T47D (cell line): ENCODE measurements at places on chromosomes 13 and 19.

DNA sequence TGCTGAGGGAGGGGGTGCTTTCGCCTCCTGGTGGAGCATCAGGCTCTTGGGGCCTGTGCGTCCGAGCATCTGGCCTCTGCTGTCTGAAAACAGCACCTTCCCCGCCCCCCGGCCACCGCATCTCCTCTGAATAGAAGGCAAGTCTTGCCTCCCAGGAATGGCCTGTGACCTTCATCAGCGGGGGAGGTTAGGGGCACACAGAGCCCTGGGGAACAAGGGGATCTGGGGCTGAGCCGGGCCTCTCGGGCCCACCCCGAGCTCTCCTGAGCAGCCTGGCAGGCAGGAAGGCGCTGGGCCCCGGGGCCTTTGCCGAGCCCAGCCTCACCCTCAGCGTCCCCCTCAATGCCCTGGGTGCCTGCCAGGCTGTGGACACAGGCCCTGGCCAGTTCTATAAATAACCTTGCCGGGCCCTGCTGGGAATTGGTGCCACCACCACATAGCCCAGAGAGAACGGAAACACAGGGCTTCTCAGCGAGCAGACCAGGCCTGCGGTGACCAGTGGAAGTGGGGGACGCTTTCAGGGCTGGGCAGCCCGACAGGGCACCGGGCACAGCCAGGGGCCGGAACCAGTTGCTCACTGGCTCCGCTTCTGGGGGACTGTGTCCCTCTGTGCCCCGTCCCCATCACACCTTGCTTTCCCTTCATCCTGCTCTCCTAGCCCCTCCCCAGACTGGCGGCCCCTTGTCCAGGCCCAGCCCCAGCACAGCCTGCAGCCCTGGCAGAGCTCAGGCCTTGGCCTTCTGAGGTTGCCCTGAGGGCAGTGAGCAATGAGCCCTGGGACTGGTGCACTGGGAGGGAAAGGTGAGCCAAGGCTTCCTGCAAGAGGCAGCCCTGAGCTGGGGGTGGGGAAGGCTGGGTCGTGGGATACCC, 9.5 kb downstream of the STK11 start:
- DNase-seq: no peak

- DNase-seq: no peak
Observed at GRCh38 chr13:47213047-47213446, 316.2 kb upstream of the HTR2A start.

- no peak for DNase-seq
Observed at GRCh38 chr19:57047743-57048142, 72.0 kb upstream of the USP29 start.

DNA sequence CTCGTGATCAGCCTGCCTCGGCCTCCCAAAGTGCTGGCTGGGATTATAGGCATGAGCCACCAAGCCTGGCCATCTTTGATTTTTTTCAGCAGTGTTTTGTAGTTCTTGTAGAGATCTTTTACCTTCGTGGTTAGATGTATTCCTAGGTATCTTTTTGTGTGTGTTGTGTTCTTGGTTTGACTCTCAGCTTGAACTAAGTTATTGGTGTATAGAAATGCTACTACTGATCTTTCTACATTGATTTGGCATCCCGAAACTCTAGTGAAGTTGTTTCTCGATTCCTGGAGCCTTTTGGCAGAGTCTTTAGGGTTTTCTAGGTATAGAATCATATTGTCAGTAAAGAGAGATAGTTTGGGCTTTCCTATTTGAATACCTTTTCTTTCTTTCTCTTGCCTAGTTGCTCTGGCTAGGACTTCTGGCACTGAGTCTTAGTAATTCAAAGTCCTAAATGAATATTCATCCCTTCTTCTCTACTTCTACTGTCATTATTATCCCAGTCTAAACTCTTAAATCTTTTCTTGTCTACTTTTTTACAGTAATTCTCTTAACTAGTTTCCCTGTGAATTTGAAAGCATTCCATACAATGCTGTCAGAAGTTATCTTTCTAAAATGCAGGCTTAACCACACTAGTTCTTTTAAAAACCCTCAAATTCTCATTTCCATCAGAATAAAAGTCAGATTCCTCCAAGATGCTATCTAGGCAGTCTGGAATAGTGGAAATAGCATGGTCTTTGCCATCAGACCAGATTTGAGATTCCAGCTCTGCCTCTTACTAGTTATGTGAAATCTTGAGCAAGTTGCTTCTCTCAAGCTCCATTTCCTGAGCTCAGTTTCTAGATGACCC, 7.0 kb downstream of the GPR18 start:
- DNase-seq: no peak

DNA sequence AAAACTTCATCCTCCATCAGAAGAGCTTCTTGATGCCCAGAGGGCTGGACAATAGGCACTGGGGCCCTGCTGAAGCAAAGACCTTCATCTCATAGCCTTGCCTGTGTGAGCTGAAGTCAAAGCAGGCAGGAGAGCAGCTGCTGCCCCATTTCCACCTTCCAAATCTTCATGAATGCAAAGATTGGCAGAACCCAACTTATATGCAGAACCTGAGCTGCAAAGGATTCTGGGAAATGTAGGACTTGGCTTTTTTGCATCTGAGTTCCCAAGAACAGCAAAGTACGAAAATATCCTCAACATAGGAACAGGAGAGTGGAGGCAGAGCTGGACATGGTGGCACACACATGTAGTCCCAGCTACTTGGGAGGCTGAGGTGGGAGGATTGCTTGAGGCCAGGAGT, 30.8 kb downstream of the CKM start:
- no peak for DNase-seq

DNA sequence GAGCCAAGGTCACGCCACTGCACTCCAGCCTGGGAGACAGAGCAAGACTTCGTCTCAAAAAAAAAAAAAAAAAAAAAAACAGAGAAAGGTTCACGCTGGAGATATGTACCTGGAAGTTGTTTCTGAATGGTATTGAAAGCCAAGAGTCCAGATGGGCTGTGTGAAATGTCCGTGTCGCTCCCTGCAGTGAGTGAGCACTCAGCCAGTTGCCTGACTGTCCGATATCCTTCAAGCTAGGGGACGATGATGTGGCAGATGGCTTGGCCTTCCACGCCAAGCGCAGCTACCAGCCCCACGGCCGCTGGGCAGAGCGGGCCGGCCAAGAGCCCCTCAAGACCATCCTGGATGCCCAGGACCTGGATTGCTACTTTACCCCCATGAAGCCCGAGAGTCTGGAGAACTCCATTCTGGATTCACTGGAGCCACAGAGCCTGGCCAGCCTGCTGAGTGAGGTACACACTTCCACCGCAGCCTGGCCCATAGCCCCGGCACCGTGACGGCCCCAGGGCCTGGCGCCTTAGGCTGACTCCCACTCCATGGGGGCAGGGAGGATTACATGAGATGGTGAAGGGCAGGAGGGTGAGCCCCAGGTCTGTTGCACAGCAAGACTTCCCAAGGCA, 11.7 kb upstream of the OVOL3 start:
- no peak for DNase-seq

- DNase-seq: no peak
Observed at GRCh38 chr13:91144054-91144453, 203.4 kb upstream of the MIR17HG start.

GRCh38 chr13:82571653-82572052, 1310.6 kb downstream of the SLITRK1 start:
- no peak for DNase-seq

GRCh38 chr19:44746946-44747738, 1.4 kb upstream of the BCL3 start:
- peak; percentile 97 for DNase-seq

DNA sequence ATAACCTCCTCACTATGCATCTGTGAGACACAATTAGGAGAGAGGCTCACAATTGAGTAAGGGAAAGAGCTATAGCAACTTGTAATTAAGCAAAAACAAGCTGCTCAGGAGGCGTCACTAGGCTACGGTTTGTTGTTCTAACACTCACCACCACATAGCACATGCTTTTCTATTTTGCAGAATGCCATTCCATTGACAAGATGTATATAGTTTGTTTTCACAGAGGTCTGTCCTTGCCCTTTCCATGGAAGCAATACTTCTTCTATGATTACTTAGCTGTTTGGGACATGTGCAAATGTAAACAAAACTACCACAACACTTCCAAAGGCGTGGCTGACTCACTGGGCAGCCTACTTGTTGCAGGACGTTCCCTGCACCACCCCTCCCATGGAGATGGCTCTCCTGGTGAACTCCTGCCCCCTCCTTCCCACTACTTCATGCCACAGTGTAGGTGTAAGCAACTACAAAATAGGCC, 33.9 kb upstream of the FAM216B start:
- DNase-seq: no peak

DNA sequence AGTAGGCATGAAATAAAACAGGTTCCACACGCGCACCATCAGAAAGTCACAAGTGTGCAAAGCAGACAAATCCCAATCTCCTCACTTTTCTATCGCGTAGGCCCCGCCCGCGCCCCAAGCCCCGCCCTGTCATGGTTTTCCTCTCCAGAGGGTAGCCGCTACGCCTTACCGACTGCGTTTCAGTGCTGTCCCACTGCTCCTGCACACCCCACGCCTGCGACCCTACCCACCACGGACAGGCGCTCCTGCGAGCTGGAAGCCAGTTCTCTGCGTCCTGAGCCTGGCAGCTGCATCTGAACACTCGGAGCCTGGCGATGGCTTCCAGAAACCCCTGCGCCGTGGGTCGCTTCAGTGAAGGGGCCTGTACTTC, 379 bp upstream of the ZNF470 start:
- peak; percentile 16 for DNase-seq

DNA sequence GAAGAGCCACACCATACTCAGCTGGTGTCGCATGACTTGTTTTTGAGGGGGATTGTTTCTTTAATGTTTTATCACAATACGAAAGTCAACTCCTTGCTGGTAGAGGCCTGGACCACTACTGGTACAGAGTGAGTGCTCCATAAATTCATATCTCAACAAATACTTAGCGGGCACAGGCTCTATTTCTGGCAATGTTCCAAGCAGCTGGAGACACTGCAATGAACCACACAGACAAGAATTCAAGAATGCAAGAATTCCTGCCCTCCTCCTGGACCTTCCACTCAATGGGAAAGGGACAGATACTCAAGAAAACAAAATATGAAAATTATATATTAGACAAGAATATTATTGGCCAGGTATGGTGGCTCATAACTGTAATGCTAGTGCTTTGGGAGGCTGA, 5.1 kb upstream of the FXYD5 start:
- no peak for DNase-seq

- DNase-seq: no peak
Observed at GRCh38 chr19:19461671-19462622, 53.4 kb downstream of the TSSK6 start.

GRCh38 chr13:95256091-95256490, 45.2 kb downstream of the ABCC4 start:
- DNase-seq: no peak

GRCh38 chr19:51786646-51787494, 8.1 kb upstream of the FPR3 start:
- no peak for DNase-seq

DNA sequence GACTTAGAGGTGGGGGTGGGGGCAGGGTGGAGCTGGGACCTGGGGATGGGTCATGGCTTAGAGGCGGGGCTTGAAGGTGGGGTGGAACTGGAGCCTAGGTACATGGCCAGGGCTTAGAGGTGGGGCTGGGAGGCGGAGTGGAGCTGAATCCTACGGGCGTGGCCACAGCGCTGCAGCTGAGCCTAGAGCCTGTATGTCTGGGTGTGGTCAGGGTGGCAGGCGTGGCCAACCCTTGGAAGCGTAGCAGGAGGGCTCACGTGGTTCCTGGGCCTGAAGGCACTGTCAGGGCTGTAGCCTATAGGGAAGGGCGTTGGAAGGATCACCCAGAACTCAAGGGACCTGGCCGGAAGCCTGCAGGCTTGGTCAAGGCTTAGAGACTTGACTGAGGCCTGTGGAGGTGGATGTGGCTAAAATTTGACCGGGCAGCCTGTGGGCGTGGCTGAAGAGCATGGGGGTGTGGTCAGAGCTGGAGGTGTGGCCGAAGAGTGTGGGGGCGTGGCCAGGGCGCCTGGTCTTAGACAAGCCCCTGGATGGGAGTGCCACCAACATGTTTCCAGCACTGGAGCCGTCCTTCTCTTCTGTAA, 24.3 kb downstream of the COLGALT1 start:
- peak; percentile 64 for DNase-seq

DNA sequence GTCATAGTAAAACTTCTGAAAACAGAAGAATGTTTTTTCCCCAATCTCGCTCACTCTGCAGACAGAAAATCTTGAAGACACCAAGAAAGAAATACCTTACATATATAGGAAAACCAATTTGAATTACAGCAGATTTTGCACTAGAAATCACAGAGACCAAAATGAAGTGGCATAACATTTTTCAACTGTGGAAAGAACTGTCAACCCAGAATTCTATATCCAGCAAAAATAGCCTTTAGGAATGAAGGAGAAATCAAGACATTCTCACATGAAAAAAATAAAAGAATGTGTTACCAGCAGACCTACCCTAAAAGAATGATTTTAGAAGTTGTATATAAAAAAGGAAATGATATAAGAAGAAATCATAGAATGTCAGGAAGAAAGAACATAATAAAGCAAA, 28.7 kb downstream of the CCDC122 start:
- no peak for DNase-seq

DNA sequence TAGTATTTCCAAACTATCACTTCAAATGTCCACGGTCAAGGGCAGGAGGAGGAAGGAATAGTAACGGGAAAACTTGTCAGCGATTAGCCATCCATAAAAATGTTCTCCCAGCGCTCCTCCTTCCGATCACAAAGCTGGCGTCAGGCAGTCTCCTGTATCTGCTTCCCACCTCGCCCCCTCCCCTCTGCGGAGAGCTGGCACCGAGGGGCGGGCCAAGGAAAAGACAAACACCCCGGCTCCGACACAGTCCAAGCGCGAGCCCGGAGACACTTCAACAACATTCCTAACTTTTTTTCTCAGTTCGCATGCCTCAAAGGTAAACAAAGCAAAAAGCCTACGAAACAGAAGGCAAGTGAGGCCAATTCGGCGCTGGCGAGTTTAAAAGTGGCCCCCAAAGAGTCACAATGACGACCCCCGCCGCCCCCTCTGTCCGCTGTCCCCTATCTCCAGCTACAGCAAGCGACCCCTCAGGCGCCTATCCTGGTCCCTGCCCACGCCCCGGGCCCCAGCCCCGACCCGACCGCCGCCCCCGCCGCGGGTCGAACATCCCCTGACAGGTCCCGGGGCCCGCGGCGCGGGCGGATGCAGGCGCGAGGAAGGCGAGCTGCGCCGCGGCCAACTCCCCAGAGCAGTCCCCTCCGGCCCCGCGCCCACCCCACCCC, 736 bp downstream of the SMAD9 start:
- DNase-seq: no peak

- DNase-seq: no peak
Observed at GRCh38 chr13:110409581-110409992, 102.5 kb downstream of the COL4A2 start.

DNA sequence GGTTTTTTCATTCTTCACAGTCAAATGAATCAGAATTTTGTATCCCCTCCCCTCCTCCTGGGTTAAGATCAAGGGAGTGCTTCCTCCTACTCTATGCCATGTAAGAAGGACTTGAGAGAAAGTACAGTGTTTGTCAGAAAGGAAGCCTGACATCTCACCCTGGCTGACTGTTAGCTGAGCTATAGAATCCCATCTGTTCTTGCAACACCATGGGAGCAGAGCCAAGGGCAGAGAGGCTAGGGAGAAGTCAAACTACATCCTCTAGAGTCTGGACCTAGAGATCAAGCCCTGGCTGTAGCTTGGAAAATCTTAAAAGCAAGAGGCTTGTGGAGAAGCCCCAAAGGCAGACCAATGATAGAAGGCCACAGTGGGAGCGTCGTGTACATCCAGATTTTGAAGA, 145.9 kb downstream of the OLFM4 start:
- DNase-seq: no peak

- DNase-seq: no peak
Observed at GRCh38 chr19:5955636-5955935, 22.4 kb downstream of the RANBP3 start.
